HEK293T (cell line): ENCODE measurements at places on chromosomes 7 and 10.
A peak's percentile ranks its signal among the peaks of the same experiment; 100 is the strongest.

DNA sequence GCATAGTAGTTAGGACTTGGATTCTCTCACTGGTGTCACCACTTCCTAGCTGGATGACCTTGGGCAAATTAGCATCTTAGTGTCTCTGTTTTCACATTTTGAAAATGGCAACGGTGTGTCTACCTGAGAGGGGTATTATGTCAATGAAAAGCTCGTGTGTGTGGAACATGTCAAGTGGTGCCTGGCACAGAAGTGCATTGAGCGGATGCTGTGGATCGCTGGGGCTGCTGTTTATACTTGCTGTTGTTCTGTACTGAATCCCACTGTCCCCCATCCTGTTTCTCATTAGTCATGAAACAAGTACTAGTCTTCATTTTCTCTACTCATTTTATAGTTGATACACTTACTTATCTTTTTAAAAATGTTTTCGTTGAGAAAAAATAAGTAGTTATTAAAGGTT is 26.1 kb downstream of the RBM33 start:
- DNase-seq, result no peak

DNA sequence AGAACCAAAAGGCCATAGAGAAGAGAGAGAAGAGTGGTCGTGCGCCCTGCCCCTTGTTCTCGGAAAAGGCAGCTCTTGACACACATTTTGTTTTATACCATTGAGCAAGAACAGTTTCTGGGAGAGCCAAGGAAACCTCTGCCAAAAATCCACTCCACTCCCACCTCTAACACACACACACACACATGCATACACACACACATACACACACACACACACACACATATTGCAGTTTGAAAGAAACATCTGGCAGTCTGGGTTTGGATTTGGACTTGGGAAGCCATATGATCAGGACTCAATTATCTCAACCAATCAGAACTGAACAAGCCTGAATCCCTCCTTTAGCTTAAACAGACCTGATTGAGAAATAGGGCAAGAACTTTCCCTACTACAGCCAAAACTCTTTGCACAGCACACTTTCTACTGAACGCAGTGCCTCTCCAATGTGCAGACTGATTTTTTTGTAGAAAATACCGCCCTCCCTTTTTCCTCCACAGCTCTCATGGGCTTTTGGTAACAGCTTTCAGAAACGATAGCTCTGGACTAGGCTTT is 484.0 kb upstream of the ZWINT start:
- no peak for DNase-seq

DNA sequence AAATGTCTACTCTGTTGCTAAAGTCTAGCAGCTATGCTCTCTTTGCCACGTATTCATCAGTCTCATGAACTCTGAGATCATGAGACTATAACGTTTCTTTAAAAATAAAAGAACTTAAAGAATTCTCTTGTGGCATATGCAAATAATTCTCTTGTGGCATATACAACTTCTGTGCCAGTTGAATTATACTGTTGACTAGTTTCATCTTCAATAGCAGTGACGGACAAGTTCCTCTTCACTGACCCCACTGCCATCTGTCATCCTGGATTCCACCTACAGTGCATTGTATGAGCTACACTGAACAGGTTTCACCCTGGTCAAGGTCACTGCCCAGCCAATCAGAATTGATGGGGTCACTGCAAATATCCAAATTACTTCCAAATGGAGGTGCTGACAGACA is 88.2 kb downstream of the CD36 start:
- DNase-seq, result no peak

DNA sequence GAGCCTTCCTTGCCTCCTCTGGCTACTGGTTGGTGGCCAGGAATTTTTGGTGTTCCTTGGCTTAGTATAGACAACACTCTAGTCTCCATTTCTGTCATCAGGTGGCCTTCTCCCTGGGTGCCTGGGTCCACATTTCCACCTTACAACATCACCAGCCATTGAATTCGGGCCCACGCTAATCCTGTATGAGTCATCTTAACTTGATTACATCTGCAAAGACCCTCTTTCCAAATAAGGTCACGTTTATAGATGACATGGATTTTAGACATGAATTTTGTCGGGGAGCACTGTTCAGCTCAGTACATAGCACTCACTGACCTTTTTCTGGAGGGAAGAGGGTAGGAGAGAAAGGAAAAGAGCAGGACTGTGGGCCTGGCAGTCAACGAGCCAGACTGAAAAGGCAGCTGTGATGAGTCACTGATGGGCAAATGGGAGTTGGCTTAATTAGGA is 39.4 kb downstream of the MMRN2 start:
- no peak for DNase-seq

GRCh38 chr7:80459776-80460510 is 51.9 kb downstream of the GNAT3 start:
- no peak for DNase-seq

DNA sequence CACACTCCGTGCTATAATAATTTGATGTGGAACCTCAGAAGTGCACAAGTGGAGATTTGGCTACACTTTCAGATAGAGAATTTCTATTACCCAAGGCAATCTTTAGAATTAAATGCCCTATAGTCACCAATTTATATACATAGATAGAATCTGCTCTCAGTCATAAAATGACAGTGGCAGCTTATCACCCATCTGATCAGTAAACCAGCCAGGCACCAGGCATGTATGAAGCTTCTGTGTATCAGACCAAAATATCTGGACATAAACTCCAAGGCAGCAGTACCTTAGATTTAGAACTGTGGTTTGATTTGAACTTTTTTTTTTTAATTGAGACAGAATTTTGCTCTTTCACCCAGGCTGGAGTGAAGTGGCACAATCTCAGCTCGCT is 180.9 kb downstream of the IPMK start:
- no peak for DNase-seq

GRCh38 chr10:15486404-15486803 is 115.3 kb upstream of the FAM171A1 start:
- peak; percentile 43 for DNase-seq

- no peak for DNase-seq
These were observed 37.7 kb downstream of the CDK13 start for GRCh38 chr7:39987641-39988347.

DNA sequence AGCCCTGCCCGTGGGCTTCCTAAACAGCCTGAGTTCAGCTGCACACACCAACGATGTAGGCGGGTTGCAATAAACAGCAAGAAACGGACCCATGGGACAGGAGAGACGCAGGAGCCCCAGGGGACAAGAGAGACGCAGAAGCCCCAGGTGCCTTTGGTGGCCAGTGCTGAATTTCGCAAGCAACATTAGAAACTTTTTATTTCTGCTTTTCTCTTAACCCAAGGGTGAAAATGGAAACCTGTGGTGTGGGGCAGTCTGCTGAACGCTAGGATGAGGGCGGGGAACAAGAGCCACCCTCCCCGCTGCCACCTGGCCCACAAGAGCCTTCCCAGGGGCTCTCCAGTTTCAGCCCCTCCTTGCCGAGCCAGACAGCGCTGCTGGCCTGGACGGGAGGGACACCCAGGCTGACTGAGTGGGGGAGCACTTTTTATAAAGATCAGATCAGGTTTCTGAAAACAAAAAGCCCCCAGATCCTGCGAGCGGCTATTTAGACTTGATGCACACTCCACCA is 20.0 kb upstream of the GPR146 start:
- DNase-seq, result no peak

- DNase-seq, result peak; percentile 93
These were observed at the start of gene DBNL for GRCh38 chr7:44044315-44045225. Gene DBNL, plus strand, starts transcription at chr7:44044702. Its CDS starts 36 bp downstream, at chr7:44044738.

DNA sequence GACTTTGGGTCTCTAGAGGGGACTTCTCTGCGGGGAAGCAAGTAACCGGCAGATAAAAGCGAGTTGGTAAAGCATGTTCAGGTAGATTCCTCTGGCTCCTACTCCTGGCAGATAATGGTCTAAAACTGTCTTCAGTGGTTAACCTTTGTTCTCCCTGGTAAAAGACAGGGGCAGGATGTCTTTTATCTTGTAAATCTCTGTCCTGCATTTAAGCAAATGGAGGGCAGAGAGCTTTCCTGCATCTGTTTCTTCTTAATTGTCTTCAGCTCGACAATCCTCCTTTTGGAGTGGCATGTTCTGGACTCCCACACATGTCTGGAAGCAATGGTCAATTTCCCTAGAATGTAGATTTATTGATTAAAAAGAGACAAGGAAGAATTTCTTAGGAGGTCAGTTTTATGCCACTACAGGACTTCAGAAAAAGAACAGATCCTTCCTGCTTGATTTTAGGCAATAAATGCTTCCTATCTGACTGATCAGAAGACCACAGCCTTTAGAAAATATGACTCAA is 16.6 kb downstream of the C7orf33 start:
- DNase-seq, result no peak

DNA sequence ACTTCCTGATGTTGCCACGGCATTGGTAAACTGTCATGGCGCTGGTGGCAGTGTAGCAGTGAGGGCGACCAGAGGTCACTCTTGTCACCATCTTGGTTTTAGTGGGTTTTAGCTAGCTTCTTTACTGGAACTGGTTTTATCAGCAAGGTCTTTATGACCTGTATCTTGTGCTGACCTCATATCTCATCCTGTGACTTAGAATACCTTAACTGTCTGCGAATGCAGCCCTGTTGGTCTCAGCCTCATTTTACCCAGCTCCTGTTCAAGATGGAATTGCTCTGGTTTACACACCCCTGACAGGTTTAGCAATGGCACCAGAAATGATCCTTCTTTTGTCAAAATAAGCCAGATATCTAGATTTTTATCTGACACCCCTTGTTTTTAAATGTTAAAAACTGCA is 85.3 kb downstream of the ARL4A start:
- DNase-seq, result no peak

DNA sequence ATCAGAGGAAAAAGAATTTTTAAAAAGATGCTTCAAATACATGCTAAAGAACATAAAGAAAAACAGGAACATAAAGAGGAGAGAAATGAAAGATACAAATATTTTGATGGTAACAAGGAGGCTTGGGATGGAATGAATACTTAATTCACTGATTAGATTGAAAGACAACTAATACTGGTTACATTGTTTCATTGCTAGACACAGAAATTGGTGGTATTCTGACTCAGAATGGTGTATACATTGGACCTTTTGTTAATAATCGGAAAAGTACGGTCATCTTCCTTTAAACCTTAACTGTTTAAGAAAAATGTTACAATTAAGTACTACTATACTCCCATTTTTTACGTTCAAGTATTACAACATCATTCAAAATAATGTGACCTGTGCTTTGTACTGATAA is 567.5 kb downstream of the PARD3 start:
- DNase-seq, result no peak

- DNase-seq, result peak; percentile 70
These were observed 642 bp upstream of the COL13A1 start for GRCh38 chr10:69801094-69801433.

GRCh38 chr10:92122941-92123450 is 167.9 kb downstream of the CPEB3 start:
- no peak for DNase-seq

DNA sequence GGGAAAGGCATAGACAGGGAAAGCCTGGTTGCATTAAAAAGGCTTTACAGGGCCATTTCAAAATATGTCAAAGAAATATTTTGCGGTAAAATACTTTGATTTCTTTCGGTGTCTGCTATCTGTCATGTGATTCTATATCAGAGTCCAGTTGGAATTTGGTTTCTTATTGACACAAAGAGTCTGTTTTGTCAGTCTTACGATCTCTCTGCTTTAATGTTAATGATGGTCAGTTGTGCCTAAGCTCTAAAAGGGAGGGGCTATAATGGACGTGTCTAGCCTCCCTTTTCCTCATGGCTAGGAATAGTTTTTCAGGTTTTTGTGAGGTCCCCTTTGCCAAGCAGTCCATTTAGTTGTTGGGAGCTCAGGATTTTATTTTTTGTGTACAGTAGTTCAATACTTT is 31.5 kb downstream of the ORC5 start:
- no peak for DNase-seq

GRCh38 chr10:130045091-130045652 is 65.5 kb downstream of the C10orf143 start:
- peak; percentile 69 for DNase-seq

DNA sequence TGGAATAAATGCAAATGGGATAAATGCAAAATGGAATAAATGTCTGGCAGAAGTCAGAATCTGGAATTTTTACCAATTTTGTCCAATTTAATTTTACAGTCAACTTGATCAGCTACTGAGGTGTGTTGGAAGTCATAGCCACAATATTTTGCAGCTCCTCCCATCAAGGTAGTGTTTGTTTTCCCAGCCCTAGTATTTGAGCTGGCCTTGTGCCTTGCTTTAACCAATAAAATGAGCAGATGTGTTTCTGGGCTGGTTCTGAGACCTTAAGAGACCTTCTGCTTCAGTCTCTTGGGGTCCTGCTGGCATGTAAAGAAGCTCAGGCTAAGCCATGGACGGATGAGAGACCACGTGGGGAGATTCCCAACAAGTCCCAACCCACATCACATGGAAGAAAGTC is 42.7 kb upstream of the RSBN1L start:
- DNase-seq, result no peak

GRCh38 chr7:55271069-55271626 is 94.0 kb upstream of the LANCL2 start:
- no peak for DNase-seq

DNA sequence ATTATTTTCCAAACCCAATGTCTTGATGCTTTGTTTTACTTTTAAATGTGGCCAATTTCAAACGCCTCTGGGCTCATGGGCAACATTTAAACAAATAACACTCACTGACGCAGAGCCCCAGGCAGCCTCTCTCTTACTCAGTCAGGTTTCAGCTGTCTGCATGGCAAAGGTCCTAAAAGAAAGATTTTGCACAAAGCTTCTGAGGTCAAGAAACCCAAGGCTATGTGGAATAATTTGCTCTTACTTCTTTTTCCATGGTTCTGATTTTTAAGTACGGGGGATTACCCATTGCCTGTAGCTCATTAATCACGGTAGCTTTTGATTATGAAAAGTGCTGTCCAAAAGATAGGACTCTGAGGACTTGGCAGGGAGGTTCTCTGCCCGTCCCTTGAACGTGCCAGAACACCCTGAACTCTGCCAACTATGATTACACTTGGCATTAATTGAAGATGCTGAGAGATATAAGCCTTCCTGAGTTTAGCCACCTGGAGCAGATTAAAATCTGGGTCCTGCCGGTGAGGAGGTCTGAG is 14.1 kb upstream of the MSRB2 start:
- DNase-seq, result no peak

DNA sequence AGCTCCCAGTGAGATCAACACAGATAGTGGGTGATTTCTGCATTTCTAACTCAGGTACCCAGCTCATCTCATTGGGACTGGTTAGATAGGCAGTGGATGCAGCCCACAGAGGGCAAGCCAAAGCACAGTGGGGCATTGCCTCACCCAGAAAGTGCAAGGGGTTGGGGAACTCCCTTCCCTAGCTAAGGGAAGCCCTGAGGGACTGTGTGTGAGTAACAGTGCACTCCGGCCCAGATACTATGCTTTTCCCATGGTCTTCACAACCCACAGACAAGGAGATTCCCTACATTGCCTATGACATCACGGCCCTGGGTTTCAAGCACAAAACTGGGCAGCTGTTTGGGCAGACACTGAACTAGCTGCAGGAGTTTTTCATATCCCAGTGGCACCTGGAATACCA is 62.8 kb downstream of the PPP1R3A start:
- DNase-seq, result no peak

- no peak for DNase-seq
These were observed 5.8 kb upstream of the FEZF1 start for GRCh38 chr7:122310119-122311021.
